ENCODE measurements at places on chromosomes 4 and X.

DNA sequence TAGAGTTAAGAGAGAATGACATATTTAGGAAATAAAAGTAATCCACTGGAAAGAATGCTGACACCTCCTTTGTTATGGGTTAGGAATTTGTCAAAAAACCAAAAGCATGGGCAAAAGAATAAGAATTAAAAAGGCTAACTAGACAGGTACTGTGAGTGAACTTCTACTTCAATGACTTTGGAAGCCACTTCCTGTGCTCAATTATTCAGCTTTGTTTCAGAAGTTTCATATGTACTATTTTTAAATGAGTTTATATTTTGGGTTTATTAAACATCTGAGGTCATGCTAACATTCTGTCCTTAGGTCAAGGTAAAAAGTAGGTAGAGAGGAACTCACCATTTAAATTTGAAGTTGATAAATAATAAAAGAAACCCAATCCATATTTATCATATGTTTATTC, 106.7 kb upstream of the CXorf51A start:
- DNase-seq, result no peak

GRCh38 chr4:72063726-72064125, 31.9 kb downstream of the NPFFR2 start:
- DNase-seq, result no peak

- DNase-seq, result no peak
Observed at GRCh38 chr4:100790836-100791615, 273.2 kb upstream of the EMCN start.

DNA sequence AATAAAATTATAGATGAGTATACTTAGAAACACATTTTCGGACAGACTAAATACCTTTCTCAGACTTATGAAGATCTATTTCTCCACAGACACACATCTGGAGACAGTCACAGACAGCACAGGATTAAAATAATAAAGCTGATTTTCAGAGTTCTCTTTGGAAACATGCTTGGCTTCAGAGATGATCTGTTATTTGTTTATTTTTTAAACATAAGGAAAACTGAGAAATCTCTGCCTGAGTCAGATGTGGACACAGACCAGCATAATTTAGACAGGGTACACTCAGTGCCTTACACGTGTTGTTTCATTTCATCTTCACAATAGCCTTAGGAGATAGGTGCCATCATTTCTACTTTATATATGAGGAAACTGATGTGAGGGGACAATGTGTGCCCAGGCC, 92.1 kb downstream of the SLC9A7 start:
- no peak for DNase-seq

GRCh38 chrX:30906726-30907125, 17.7 kb upstream of the TAB3 start:
- DNase-seq, result no peak

GRCh38 chrX:17475449-17476217, 100.6 kb downstream of the NHS start:
- DNase-seq, result no peak

Measured in HFF-Myc (cell line).